ENCODE measurements at places on chromosomes 13 and 19. TPM values are rescaled to one million over a fixed set of nuclear protein-coding genes. Genes with fewer than 3 reads are reported as not detected.

The IGFL1 gene
- not detected for total RNA-seq

The NPAS1 gene
- not detected for total RNA-seq

The UBL5 gene
- total RNA-seq: 406 TPM

The TMEM86B gene
- 1.8 TPM for total RNA-seq

The LRRC4B gene
- total RNA-seq: 0.03 TPM

The HSPH1 gene
- 95.6 TPM for total RNA-seq

The ADGRE2 gene
- not detected for total RNA-seq

The SLITRK6 gene
- total RNA-seq: 0.84 TPM

The ZNF579 gene
- total RNA-seq: 8.2 TPM

The REX1BD gene
- 99.1 TPM for total RNA-seq

The ACTMAP gene
- 1.6 TPM for total RNA-seq

The FPR3 gene
- total RNA-seq: not detected

The CDX2 gene
- not detected for total RNA-seq

The FUT1 gene
- total RNA-seq: 0.10 TPM

The SIGLEC8 gene
- not detected for total RNA-seq

The ZNF559 gene
- 7.6 TPM for total RNA-seq

The AMER2 gene
- total RNA-seq: not detected

The ZNF69 gene
- not detected for total RNA-seq

The SWSAP1 gene
- total RNA-seq: 1.8 TPM

The FXYD1 gene
- not detected for total RNA-seq

The CHST8 gene
- total RNA-seq: not detected

The ZNF534 gene
- 0.33 TPM for total RNA-seq

The TCF3 gene
- 97.9 TPM for total RNA-seq

The RFPL4A gene
- 0.13 TPM for total RNA-seq

The RDH8 gene
- total RNA-seq: not detected

The NRTN gene
- 0.53 TPM for total RNA-seq

The LGALS4 gene
- 0.11 TPM for total RNA-seq

The ZNF541 gene
- not detected for total RNA-seq

The KLK12 gene
- not detected for total RNA-seq

The TMEM238 gene
- total RNA-seq: 1.3 TPM

The CD177 gene
- total RNA-seq: not detected

The CLPTM1 gene
- total RNA-seq: 51.5 TPM

The TPTE2 gene
- not detected for total RNA-seq

The CEACAM6 gene
- not detected for total RNA-seq

The GPR12 gene
- total RNA-seq: not detected

Data from HT1080 (cell line).